ENCODE measurements at places on chromosomes 12 and 14.

DNA sequence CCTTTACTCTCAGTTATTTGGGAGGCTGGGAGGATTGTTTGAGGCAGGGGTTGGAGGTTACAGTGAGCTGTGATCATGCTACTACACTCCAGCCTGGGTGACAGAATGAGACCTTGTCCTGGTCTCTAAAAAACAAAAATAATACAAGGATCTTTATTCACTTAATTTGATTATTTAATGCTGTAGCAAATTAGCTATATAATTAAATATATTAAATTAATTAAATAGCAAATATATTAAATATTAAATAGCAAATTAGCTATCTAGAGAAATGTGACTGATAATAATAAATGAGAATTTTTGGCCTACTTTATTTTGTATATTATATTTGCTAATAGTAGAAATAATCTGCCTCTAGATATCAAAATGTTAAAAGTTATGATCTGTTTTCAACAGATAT lies 298.8 kb upstream of the NAV3 start:
- DNase-seq = no peak

DNA sequence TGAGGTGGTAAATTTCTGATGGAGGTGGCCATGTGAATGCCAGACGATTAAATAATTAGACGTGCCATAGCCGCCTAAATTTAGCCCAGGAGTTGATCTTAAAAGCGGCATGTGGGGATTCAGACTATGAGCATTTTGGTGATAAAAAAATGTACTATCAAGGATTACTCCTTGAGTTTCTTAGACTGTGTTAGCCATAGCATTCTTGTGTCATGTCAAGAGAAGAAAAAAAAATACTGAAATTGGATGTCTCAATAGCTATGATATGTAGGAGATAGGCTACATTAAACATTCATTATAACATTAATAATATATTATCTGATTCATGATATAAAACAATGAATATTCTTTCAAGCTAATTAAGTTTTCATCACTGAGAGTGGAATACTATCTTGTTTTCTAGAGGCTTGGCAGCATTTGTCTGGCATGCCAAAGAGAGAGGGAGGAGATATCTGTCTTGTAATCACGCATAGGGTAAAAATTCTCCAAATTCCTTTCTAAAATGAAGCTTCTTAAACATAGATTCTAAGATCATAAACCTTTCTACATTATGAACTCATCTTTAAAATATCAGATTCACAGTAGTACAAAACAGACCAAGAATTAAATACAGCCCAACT lies 727.0 kb downstream of the C12orf50 start:
- DNase-seq = no peak

- no peak for DNase-seq
Measured at GRCh38 chr14:24670594-24670993, 36.6 kb upstream of the GZMB start.

DNA sequence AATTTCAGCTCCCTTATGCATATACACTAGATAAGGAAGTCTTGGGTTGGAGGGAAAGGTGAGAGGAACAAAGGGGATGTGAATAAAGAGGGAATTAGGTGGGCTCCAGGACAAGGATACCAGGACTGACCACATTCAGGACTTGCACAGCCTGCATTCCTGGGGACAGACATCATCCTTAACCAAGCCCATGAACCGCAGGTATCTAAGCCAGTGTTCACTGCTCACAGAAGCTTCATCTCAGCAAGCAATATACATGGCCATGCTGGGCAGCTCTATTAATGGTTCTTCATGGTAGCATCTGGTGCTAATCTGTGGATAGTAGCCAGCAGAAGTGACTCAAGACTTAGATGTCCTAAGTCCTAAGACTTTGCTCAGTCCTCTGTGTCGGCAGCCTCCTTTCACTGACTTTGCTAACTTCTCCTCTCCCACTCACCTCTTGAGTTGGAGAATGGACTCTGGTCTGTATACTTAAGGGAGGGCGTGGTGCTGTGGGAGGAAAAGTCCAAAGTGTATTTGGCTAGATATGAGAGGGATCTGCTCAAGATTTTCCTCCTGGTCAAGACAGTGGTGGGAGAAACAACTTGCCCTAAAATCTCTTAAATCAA lies 136.1 kb downstream of the ASCL1 start:
- DNase-seq = no peak

- no peak for DNase-seq
Measured at GRCh38 chr14:38485026-38485425, 229.1 kb upstream of the CLEC14A start.

- no peak for DNase-seq
Measured at GRCh38 chr14:71321574-71322315, 414.5 kb downstream of the PCNX1 start.

DNA sequence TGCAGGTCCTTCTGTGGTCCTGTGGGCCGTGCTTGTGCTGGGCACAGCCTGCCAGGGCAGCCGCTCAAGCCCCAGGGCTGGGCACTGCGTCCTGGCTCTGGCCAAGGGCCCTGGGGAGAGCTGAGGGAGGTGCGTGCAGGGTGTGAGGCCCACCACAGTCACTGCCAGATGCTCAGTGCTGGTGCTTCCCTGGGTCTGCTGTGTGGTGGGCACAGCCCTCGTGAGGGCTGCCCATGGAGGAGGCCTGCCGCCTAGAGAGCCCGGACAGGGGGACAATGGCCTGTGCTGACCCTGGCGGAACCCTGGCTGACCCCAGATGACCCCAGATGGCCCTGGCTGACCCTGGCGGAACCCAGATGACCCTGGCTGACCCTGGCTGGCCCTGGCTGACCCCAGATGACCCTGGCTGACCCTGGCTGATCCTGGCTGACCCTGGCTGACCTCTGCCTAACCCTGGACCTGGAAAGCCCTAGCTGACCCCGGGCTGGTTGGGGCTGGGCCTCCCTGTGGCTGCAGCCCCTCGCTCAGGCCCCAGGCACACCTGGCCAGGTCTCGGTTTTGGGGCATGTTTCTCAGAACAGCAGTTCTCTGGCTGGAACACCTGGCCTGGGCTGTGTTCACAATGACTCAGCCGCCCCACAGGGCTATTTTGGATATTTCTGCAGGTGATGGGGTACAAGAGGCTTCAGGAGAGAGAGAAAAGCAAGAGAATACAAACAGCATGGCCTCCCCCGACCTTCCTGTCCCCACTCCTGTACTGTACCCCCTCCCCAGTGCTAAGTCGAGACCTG lies 55.4 kb downstream of the TMEM121 start:
- DNase-seq = no peak

GRCh38 chr14:60092526-60092920 lies 800 bp downstream of the PCNX4 start:
- no peak for DNase-seq

DNA sequence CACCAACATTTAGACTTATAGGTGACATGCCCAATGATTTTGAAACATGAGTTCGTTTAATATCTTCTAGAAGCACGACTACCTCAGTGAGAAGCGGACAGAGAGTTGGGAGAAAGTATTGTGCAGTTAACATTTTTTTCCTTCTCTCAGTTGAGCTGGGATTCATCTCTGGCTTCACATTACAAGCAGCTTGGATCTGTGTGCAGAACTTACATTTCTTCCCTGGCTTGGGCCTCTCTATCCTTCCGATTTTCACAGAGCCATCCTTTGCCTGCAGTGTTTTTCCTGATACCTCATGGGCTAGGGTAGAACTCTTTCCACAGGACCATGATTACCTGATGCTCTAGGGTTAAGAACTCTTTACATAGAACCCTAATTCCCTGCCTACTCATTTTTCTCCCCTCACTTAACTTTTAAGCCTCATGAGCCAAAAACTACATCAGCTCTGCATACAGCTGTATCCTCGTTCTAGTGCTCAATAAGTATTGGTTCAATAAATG lies 86.5 kb downstream of the FLRT2 start:
- DNase-seq = no peak

- no peak for DNase-seq
Measured at GRCh38 chr14:56998728-56999127, 188.4 kb upstream of the OTX2 start.

DNA sequence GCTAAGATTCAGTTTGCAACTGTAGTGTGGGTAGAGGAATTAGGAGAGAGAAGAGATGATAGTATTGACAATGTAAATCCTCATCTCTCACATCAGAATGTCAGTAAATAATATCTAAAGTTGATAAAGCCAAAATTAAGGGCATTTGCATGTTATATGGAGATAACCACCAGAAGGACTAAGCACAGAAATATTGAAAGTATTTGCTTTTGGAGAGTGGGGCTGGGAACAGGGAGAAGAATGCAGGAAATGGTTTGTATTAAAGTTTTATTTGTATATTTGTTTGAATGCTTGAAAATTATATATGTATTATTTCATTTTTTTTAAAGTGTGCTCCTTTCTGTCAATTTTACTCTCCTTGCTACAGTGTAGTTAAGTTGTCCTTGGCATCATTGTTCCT lies 491.4 kb downstream of the APAF1 start:
- no peak for DNase-seq

GRCh38 chr12:93379326-93379980 lies 1.7 kb downstream of the NUDT4 start:
- DNase-seq = no peak

GRCh38 chr12:119082016-119082415 lies 96.7 kb upstream of the HSPB8 start:
- DNase-seq = peak; percentile 66

GRCh38 chr14:96205059-96205977 lies 679 bp downstream of the BDKRB2 start:
- DNase-seq = no peak

- DNase-seq = no peak
Measured at GRCh38 chr12:121753844-121754264, 39.6 kb downstream of the RHOF start.

- no peak for DNase-seq
Measured at GRCh38 chr14:60963761-60964160, 17.1 kb downstream of the TRMT5 start.

- DNase-seq = no peak
Measured at GRCh38 chr12:14974633-14975032, 1.8 kb downstream of the PDE6H start.

DNA sequence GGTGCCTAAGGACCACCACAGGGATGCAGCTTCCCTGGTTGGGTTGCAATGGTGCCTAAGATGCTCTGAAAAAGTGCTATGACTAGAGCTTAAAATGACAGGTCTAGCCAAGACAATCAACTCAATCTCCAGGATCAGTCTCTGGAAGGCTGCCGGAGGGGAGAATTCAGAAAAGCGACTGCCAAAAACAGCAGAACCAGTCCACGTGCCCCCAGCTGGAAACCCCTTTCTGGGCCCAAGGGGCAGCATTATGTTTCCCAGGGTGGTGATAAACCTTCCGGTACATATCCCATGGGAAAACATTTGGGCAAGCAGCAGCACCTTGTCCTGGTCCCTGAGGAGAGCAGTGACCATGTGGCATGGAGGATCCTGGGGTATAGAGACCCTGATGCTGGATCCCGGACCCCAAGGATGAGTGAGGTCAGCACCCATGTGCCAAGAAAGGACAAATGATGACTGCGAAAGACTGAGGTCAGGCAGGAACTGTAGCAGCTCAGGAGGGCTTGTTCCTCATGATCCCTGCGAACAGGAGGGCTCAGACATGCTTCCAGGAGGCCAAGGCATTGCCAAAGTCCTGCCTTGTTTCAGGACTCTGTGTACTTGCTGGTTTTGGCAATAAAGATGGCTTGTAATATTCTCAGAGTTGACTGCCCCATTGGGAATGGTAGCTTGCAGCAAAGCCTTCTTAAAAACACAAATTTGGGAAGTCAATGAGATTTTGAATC lies 49.9 kb upstream of the LTBP2 start:
- no peak for DNase-seq

- DNase-seq = no peak
Measured at GRCh38 chr14:99884834-99885648, 91.8 kb downstream of the EML1 start.

DNA sequence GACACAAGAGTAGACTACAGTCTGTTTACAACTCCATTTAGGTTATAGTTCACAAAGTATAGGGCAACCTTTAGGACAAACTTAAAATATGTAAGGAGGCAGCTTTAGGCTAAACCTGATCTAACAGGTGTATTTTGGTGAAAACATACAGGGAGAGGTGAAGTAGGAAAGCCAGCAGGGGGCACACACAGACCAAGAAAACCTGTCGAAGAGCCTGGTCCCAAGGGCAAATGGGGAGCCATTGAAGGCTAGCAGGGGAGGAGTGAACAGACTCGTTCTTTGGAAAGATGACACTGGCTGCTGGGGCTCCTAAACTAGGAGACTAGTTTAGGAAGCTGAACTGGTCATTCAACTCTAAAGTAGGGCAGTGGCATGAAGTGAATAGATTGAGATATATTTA lies 138.8 kb upstream of the WSCD2 start:
- peak; percentile 66 for DNase-seq

- no peak for DNase-seq
Measured at GRCh38 chr14:99575043-99576023, 28.7 kb downstream of the CCDC85C start.

- no peak for DNase-seq
Measured at GRCh38 chr12:121166356-121166755, 33.7 kb downstream of the P2RX7 start.

GRCh38 chr14:103122947-103123633 lies at the start of gene TNFAIP2:
Gene TNFAIP2, plus strand, starts transcription at chr14:103123461. Its CDS starts 2,997 bp downstream, at chr14:103126458.
- DNase-seq = peak; percentile 77

- DNase-seq = no peak
Measured at GRCh38 chr14:91396959-91397815, 20.4 kb downstream of the CCDC88C start.

DNA sequence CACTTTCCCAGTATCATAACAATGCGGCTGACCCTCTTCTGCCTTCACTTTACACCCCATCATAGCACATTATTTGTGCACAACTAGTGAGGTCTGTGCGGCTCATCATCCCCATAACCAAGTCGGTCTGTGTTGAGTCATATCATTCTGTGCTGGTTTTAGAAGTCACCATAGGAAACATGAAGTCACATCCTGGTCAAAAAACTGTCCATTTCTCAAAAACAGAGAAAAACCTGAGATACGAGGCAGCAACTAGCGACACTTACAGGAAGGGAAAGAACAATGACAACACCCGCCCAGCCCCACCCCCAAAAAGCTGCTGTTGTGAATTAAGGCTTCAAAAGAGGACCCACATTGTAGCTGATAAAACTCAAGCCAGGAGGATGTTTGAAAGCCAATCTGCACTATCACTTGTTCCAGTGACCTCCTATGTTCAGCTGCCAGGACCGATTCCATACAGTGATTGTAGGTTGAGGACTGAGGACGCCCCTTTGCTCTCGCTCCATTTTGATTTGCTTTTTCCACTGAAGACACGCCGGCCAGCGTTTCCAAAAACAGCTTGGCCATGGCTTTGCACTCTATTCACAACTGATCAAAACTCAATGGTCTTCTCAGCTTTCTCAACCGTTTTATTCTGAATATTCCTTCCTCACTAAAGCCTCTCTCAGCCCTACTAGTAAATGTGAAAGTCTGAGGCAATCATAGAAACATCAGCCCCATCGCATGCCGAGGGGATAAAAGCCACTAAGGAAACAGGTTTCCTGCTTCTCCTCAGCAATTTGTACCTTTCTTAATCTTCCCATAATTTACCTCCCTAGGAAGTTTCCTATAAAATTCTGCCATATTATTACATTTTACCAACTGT lies 87.5 kb downstream of the DUSP16 start:
- no peak for DNase-seq

DNA sequence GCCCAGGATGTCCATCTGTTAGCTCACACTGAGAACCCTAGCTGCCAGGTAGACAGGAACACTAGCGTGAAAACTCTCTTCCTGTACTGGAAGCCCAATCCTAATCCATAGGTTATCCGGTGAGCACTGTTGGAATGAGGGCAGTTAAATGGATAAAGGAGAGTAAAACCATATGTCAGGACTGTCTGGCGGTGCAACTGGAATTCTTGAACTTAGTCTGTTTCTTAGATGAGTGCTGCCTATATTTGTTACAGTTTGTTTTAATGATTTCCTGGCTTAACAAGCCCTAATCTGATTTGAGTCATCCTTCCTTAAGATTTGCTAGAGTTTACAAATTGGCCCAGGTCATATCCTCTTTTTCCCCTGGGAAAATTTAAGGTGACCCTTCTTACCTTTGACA lies 104.7 kb downstream of the ANO4 start:
- no peak for DNase-seq

Measured in ecto neural progenitor cell (in vitro differentiated cells).